ENCODE measurements at places on chromosomes 4 and X.

DNA sequence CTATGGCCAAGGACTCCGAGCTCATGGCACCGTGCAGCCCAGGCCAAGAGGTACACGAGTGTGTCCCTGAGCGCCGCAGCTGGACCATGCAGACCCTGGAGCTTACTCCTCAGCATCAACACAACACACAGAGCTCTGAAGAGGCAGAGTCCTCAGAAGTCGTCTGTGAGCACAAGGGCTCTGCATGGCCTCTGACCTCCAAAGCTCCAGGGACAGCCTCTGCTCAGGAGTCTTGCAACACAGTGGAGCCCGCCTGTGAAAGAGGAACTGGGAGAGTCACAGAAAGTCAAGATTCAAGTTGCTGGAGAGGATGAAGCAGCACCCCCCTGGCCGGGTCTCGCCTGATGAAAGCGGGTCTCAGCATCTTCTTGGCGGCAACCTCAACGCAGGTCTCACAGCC is 2.9 kb downstream of the LRPAP1 start:
- DNase-seq, result peak; percentile 47

DNA sequence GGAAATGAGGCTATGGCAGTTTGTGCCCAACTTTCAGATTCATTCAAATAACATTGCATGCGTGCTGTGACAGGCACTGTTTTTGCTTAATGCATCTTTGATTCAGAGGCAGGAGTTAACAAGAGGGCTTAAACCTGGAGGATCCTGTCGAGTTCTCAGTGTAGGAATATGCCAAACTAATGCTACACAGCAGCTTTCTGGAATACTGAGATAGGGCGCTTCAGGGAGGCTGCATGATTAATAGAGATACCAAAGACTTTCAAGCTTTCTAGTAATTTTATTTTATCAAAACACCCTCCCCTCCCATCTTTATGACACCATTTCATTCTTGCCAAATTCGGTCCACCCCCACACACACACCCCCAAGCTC is 636 bp upstream of the TIMM8A start:
- DNase-seq, result no peak

- DNase-seq, result no peak
Measured at GRCh38 chr4:1367936-1368289, 20.9 kb downstream of the UVSSA start.

DNA sequence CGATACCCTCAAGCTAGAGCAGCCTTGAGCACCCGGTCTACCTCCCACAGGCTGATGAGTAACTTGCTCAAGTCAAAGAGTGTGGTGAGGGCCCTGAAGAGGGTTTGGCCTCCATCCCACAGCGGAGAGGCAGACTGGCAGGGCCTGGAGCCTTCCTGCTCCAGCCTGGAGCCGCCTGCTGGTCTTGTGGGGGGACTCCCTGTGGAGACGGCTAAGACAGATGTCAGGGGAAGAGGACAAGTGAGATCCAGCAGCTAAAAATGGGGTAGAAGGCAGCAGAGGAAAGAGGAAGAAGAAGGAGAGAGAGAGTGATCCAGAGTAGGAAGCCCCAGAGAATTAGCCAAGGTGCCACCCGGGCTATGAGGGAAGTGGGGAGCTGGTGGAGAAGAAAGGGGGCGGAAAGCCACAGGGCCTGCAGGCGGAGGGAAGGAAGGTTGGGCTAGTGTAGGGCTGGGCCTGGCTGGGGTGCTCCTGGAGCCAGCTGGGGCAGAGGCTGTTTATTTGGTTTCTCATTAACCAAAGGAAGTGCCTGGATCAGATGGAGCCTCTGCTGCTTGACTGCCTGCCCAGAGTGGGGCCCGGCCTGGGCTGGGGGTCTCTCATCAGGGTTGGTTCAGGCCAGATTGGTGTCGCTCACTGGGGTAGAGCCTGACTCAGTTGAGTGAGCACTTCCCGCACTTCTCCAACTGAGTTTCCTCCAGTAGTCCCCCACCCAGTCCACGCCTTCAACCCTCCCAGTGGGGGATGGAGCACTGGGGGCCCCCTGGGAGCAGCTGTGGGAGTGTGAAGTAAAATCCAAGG is 14.2 kb downstream of the EFNB1 start:
- no peak for DNase-seq

DNA sequence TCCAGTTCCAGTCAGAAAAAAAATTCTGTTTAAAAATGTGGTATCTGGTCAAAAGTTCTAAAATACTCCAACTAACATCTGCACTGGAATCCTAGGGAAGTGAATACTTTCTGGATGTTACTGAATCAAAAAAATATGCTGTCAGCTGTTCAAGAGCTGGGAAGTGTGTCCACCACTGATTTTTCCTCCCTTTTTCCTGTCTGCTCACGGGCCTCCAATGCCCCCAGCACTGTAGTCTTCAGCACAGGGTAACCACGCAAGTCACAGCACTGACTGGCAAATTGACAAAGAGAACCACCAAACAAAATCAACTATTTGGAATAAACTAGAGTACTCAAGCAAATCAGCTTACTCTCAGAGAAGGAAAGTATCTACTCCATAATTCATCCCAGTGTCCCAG is 9.9 kb downstream of the VEGFC start:
- no peak for DNase-seq

DNA sequence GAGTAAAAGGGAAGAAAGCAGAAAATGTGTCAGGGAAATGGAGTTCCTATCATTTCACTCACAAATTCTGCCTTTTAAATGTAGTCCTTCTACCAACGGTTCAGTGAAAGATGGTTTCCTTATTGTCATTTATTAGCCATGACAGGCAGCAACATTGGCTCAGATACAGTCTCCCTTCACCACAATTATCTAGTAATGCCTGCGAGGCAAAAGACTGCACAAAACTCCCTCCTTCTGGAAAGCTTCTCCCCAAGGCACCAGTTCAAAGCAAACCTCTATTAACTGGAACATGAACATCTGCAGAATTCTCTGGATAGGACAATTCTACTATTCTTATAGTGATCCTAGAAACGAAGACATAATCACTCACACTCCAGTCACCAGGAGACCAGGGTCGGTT is 28.3 kb downstream of the DCTD start:
- no peak for DNase-seq

DNA sequence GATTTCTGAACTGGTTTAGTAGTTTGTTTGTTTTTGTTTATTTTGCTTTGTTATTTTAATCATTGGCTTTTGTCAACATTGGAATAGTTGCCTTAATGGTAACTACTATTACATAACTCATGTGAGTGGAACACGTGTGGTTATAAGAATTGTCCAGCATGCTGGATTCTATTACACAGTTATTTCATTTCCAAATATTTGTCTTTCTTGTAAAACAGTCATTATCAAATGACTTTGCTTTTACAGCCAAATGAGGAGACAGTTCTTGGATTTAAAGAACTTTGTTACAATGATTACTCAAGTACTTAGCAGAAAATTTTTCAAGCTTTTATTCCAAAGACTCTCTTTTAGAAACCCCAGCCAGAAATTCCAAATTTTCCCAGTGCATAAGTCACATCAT is 516.1 kb upstream of the MAGEB2 start:
- no peak for DNase-seq

GRCh38 chr4:138405466-138405891 is 163.3 kb upstream of the SLC7A11 start:
- DNase-seq, result no peak

DNA sequence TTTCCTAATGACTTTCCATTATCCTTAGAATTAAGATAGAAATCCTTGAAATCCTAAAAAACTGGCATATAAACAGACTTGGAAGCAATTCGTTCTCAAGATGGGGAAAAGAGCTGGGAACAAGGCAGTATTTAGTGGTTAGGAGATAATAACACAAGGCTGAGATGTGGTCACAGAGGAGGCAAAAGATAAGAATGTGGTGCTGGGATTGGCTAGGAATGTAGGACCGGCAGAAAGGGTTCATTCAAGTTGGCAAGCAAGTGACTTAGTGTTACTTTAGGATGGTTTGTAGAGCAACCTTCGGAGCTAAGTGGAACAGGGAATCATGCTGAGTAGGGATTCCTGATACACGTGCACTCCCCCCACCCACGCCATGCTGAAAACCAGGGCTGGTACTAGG is 121.9 kb upstream of the RPS6KA3 start:
- DNase-seq, result no peak

Data from globus pallidus (tissue), 1 donor.